ENCODE measurements at places on chromosomes 2 and 18.
A peak's percentile ranks its signal among the peaks of the same experiment; 100 is the strongest.

- no peak for DNase-seq
Observed at GRCh38 chr2:160365716-160366367, 127.8 kb downstream of the RBMS1 start.

DNA sequence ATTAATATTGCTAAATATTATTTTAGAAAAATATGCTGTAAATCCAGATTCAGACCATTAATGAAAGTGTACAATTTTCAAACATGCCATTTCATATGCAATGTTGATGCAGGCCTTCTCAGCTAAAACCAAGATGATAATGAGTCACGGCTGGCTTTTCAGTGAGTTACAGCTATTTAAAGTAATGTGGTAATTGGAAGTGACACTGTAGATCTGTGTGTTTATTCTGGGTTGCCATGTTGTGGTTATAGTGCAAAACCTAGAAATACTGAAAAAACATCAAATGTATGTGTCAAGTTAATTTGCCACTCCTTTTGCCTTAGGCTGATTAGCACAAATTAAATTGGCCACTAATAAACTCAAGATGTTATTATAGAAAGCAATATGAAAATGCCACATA lies 506.6 kb downstream of the ERBB4 start:
- no peak for DNase-seq

- DNase-seq = no peak
Observed at GRCh38 chr2:236334122-236334876, 70.1 kb upstream of the ASB18 start.

GRCh38 chr18:26479681-26480079 lies 68.7 kb downstream of the KCTD1 start:
- no peak for DNase-seq

DNA sequence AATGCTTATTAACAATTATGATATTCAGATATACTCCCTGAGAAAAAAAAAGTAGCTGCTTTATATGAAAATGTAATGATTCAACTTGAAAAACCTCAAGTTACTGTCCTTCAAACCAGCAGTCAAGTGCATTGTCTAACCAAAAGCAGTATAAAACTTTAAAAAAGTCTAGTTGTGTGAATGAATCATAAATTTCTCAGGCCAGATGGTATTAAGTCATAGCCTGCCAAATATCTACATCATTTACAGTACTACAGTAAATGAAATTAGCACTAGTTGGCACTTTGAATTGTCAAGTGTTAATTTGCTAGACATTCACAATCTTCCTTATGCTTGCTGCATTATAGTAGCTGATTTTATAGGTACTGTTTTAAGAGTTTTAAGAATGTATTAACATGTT lies 85.9 kb downstream of the CBLN2 start:
- no peak for DNase-seq

- no peak for DNase-seq
Observed at GRCh38 chr2:234670052-234670451, 173.2 kb upstream of the ARL4C start.

- DNase-seq = peak; percentile 55
Observed at GRCh38 chr2:181438261-181438660, 18.9 kb upstream of the ITGA4 start.

GRCh38 chr2:227461811-227462461 lies 10.0 kb upstream of the AGFG1 start:
- DNase-seq = peak; percentile 21

GRCh38 chr2:160612266-160612856 lies 118.8 kb upstream of the RBMS1 start:
- no peak for DNase-seq

DNA sequence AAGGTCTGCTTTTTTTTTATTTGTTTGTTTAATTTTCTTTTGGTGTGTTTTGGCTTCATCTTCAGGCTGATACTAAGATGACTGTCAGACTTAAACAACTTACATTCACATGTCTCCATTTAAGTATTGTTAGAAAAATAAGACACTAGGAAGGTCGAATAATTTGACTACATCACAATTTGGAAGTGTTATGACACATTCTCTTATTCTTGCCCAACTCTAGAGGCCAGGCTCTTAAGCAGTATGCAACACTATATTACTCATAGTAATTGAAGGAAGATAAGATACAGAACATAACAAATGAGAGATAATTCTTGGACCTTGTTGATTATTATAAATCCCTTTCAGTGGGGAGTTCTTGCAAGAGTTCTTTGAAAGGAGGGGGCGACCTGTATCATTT lies 295.3 kb upstream of the COL3A1 start:
- DNase-seq = no peak

DNA sequence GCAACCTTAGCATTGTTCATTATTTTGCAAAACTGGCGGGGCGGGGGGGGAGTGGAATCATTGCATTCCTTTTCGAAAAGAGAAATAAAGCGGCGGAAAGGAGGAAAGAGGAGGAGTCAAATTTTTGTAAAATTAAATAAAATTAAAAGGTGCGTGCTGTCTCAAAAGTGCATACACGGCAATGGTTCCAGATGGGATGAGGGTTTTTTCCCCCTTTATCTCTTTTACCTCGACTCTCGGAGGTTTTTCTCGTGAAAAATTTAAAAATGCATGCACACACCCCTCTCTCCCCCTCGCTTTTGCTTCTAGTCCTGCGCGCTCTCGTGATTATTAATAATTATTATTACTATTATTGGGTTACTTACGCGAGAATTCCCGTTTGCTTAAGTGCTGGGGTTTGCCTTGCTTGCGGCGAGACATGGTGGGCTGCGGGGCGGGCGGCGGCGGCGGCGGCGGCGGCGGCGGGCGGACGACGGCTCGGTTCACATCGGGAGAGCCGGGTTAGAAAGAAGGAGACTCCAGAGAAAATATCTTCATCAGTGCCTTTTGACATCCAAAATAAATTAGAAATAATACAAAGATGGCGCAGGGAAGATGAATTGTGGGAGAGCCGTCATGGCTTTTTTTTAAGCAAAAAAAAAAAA lies 481 bp downstream of the BCL11A start:
- no peak for DNase-seq

- no peak for DNase-seq
Observed at GRCh38 chr2:120503793-120504571, 158.0 kb downstream of the INHBB start.

- DNase-seq = no peak
Observed at GRCh38 chr2:167929484-167929883, 317.9 kb downstream of the STK39 start.

- DNase-seq = no peak
Observed at GRCh38 chr2:14884651-14885050, 252.1 kb downstream of the LRATD1 start.

DNA sequence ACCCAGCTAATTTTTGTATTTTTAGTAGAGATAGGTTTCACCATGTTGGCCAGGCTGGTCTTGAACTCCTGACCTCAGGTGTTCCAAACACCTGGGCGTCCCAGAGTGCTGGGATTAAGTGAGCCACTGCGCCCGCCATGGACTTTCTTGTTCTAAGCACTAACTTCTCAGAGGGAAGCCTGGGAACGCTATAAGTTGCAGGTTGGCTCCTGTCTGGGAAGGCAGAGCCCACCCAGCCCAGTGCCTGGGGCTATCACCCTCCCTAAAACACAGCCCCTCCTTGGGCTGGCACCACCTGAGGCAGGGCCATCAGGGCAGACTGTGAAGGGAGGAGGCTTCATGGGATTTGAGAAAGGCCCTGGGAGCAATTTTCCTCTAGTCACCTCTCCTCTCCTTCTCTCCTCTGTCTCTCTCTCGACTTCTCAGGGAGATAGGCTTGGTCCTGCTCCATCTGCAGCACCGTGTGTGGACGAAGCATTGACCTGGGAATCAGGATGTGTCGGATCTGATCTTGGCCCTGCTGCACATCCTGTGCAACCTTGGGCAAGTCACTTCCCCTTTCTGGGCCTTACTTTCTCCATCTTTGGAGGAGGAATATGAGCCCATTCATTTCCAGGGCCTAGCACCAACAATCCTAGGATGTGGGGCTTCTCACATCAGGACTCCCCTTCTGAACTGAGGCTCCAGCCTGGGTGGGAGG lies 10.9 kb downstream of the PSD4 start:
- DNase-seq = no peak

- no peak for DNase-seq
Observed at GRCh38 chr2:200655918-200656580, 70.2 kb downstream of the AOX1 start.

GRCh38 chr2:31082002-31082401 lies 56.2 kb downstream of the GALNT14 start:
- no peak for DNase-seq

GRCh38 chr18:67428158-67428557 lies 88.4 kb downstream of the DSEL start:
- no peak for DNase-seq

DNA sequence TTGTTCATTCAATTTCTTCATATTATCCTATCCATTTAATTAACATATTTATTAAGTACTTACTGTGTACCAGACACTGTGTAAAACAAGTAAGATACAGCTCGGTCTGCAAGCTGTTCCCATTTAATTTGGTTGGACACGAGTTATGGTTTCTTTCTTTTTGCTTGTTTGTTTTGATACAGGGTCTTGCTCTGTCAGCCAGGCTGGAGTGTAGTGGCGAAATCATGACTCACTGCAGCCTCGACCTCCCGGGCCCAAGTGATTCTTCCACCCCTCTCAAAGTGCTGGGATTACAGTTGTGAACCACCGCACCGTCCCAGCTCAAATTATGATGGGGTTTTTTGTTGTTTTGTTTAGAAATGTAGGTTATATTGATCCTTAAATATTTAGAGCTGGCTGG lies 9.0 kb downstream of the CYBRD1 start:
- DNase-seq = no peak

- DNase-seq = peak; percentile 98
Observed at GRCh38 chr18:62522504-62523254, at the start of gene ZCCHC2. Gene ZCCHC2, plus strand, starts transcription at chr18:62523025. Its CDS starts 400 bp downstream, at chr18:62523425.

DNA sequence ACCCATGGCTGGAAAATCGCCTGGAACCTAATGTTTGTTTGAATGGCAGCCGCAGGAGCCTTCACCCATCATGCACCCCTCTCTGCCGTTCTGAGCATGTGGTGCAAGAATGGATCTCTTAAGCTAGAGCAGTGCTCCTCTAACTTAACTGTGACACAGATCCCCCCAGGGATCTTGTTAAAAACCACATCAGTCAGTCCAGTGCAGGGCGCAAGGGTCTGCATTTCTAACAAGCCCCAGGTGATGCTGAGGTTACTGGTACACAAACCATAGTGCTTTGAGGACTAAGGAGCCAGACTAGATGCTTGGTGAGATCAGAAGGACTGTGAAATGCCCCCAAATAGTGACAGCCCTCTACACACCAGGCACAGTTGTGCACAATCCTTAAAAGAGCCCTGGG lies 87.1 kb upstream of the KCTD1 start:
- DNase-seq = no peak

DNA sequence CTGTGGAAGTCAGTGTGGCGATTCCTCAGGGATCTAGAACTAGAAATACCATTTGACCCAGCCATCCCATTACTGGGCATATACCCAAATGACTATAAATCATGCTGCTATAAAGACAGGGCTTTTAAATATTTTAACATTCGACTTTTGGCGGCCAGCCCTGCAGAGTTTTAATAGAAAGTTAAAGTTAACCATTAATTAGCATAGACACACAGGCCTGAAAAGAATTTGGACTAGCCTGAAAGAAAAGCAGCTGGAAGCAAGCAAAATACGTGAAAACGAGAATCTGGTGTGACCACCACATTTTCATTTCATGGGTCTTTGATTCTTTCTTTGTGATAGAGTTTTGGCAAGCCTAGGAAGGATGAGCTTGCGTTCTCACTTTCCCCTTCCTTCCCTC lies 184.0 kb downstream of the SCG2 start:
- no peak for DNase-seq

GRCh38 chr2:238462782-238463396 lies 36.2 kb downstream of the ASB1 start:
- DNase-seq = peak; percentile 66

DNA sequence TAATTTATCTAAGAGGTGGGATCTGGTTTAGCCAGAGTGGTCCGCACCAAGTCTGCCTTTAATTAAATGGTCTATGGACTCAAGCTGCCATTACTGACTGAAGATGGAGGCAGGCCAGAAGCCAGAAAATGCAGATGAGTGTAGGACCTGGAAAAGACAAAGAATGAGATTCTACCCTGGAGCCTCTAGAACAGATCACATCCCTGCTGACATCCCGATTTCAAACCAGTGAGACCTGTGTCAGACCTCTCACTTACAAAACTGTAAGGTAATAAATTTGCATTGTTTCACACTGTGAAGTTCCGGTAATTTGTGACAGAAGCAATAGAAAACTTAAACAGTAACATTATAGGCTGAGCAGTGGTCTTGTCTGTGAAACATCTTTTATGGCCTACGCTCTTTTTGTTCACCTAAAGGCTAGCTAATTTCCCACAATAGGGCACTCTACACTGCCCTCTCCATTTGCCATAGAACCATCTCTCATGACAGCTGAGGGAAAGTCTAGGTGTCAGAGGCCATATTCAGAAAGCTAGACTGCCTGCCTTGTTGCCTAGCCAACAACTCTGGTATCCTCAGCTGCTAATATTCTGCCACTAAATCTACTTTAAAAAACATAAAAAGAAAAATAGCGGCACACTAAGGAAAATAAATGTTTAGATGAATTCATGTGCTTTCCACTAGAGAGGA lies 1396.2 kb upstream of the PIK3C3 start:
- no peak for DNase-seq

DNA sequence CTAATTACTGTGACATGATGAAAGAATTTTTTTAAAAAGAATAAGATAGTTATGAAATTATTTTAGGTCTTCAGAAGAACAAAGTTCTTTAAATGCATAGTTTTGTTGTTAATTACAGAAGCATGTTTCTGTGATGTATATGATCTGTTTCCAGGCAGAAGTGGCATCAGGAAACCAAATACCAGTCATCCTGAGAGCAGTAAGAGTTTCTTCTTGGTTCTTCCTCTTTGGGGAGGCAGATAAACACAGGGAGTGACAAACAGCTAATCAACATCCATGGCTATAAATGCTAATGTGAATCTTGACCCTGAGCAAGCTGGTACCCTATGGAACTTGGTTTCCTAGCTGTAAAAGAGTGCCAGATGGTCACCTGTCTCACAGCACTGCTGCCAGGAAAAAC lies 29.2 kb downstream of the WIPF1 start:
- no peak for DNase-seq

- no peak for DNase-seq
Observed at GRCh38 chr18:13270279-13270855, 51.8 kb downstream of the LDLRAD4 start.

DNA sequence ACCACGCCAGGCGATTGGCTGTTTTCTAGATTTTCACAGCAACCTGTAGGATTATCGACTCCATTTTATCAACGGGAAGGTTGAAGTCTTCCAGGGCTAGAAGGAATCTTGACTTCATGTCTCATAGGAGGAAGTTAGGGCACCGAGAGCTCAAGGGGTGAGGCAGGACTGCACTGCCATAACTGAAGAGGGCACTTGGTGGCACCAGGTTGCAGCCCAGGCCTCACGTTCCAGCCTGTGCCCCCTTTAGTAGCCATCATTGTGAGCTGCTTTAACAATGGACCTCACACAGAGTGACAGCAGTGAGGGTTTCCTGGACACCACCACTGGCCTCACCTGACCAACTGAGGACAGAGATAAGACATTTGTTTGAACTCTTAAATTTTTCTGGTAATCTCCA lies 22.9 kb upstream of the RPL37A start:
- no peak for DNase-seq

- DNase-seq = no peak
Observed at GRCh38 chr2:56357655-56358295, 174.0 kb downstream of the CCDC85A start.

Measured in CD4-positive, alpha-beta T cell treated with Interleukin-2 at 100 ng/mL for 4 hours (primary cell).